ENCODE measurements at places on chromosomes 6 and 20.

DNA sequence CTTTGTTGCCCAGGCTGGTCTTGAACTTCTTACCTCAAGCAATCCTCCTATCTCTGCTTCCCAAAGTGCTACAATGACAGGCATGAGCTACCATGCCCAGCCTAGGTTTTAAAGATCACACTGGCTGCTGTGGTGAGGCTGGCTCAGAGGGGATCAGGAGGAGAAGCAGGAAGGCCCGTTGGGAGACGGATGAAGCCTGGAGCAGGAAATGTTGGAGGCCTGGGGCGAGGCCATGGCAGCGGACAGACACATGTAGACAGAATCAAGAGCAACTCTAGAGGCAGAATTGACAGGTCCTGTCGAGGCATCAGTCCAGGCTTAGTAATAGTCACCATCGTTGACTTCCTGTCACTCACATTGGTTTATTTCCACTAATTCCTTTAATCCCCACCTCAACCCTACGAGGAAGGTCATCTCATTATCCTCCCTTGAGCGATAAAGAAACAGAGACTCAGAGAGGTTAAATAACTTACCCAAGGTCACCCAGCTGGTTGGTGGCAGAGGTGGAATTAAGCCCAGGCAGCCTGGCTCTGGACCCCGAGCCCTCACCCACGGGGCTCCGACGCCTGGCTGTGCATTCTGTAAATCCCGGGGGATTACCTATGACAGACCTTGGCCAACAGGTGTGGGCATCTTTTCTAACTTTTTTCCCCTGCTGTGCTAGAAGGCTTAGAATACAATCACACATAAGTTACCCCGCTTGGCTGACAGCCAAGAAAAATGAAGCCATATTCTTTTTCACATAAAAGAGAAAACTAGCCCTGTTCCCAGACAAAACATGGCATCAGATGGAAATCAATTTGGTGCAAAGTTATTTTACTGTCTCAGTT, 113.4 kb downstream of the EYA2 start:
- DNase-seq: no peak

DNA sequence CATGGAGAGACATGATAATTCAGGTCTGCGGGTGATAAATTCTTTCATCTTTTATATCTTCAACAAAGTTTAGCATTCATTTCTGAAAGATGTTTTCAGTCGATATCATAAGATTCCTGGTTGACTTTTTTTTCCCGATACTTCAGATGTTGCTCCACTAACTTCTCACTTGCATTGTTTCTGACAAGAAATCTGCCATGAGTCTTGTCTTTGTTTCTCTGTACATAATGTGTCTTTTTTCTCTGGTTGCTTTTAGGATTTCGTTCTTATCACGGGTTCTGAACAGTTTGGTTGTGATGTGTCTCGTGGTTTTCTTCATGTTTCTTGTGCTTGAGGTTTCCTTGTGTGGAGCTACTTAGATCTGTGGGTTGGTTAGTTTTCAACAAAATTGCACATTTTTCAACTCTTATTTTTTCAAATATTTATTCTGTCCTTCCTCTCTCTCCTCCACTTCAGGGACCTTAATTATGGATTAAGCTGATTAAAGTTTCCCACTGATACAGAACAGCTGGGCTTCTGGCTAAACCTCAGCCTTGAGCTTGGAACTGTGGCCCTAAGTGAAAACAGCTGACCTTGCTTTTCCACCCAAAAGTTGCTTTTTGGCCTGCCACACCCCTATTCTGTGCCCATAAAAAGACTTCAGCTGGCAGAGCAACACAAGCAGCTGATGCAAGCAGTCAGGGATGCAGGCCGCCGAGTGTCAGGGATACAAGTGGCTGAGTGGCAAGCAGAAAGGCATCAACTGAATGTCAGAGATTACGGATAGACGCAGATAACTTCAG, 97.9 kb upstream of the SNX9 start:
- DNase-seq: no peak

GRCh38 chr6:135087803-135088202, 33.2 kb upstream of the HBS1L start:
- DNase-seq: no peak

- DNase-seq: peak; percentile 49
These were observed 417 bp downstream of the VAPB start for GRCh38 chr20:58389324-58389967.

DNA sequence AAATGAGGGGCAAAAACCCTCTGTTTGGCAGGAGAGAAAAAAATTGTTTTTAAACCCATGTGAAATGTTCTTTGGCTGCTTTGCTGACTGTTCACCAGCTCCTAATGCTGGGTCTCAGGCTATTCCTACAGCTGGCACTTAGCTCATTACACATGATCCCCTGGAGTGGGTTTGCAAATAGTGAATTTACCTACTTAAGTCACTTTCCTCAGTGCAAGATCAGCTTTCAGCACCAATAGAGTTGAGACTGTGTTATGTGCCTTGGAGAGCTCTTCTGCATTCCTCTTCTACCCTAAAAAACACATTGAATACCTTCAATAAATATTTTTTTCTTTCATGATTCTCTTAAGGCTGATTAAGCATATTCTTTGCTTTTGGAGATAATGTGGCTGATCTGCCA, 58.4 kb upstream of the PRDM1 start:
- DNase-seq: no peak

GRCh38 chr6:20034408-20034769, 177.9 kb downstream of the MBOAT1 start:
- DNase-seq: no peak

GRCh38 chr20:57342829-57343228, 8.2 kb upstream of the RAE1 start:
- no peak for DNase-seq

GRCh38 chr6:56729719-56730118, 87.0 kb upstream of the DST start:
- DNase-seq: no peak

DNA sequence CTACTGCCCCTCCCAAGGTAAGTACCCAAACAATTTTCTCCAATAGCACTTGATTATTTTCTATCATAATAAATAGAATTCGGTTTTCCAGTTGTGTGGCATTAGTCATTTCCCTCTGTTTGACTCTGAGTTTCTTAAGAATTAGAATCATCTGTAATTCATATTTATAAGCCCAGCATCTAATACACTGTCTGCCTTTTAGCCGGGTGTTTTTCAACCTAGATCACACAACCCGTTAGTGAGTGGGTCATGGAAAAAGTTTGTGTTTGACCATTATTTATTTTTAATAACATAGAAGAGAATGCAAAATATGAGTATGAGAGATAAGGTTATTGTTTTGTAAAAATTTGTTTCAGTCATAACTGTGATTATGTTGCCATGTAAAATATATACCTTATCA, 701.6 kb downstream of the RFPL4B start:
- no peak for DNase-seq

- no peak for DNase-seq
These were observed 38.7 kb upstream of the ECI2 start for GRCh38 chr6:4174042-4174441.

DNA sequence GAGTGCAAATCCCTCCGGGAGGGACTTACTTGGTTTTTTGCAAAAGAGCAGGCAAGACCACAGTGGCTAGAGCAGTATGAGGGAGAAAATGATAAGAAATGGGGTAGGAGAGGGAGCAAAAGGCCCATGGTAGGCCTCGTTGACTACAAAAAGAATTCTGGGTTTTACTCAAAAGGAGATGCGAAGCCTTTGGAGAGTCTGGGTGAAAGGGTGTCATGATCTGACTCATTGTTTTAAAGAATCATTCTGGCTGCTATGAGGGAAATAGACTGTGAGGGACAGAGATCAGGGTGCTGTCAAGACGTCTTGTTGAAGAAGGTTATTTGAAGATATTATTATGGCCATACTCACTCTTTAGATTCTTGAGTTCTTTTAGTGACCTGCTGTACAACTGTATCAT, 13.0 kb downstream of the TBC1D32 start:
- no peak for DNase-seq

- DNase-seq: peak; percentile 91
These were observed 216.1 kb downstream of the GMDS start for GRCh38 chr6:2029130-2029794.

DNA sequence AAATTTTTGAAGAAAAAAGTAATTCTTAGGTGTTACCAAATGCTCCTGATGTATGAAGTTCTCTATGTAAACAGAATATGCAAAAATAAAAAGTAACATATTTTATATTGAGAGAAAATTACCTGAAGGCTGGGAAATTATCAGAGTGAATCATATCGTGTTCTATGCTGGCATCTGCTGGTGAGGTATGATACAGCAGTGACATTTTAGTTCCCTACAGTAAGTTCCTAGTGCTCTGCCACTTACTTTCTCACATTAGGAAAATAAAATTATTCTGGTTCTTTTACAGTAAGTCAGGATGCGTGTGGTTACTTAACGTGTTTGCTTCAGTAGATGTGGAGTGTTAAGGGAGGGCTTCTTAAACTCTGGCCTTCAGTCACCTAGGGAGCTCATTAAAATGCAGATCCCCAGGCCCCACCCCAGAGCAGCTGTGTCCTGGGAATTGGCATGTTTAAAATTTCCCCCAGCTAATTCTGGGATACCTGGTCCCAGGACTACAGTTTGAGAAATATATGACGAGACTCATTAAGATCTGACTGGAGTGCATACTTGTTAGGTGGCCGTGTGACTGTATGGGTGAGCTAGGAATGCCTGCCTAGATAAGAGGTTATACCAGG, 3.2 kb downstream of the ACTR5 start:
- no peak for DNase-seq

- DNase-seq: peak; percentile 35
These were observed 50.1 kb upstream of the ARMC2 start for GRCh38 chr6:108797951-108798669.

- no peak for DNase-seq
These were observed 65.4 kb downstream of the UTRN start for GRCh38 chr6:144350528-144350880.

GRCh38 chr20:44646023-44646640, 5.4 kb downstream of the ADA start:
- DNase-seq: no peak

- peak; percentile 35 for DNase-seq
These were observed 125.2 kb upstream of the RALGAPA2 start for GRCh38 chr20:20837574-20838021.

DNA sequence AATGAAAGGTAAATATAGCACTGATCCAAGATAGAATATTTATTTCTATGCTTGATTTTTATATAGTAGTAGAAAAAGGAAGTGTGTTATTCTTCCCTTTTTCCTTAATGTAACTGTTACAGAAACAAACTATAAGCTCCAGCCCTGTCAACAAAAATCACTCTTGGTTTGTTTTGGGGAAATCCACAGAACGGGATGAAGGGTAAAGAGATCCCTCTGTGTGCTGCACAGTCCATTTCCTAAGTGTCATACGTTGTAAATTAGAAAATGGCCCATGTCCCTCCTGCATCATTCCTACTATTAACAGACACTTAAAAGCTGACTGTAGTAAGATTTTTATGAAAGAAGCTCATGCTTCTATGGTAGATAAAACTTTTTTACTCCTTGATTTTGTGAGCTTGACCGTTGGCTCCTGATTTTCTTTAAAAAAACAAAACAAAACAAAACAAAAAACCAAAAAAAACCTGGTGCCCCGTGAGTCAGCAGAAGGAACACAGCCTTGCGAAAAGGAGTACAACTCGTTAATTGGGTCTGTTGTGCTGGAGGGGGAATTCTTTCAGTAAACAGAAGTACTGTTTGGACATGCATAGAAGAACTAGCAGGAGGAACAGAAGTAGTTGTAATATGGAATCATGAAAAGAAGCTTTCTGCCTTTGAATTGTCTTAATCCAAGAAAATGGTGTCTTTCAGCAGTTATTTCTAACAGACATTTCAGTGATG, 67.5 kb downstream of the RTN4IP1 start:
- no peak for DNase-seq

GRCh38 chr6:72953971-72954381, 271.3 kb downstream of the KHDC1L start:
- no peak for DNase-seq

- no peak for DNase-seq
These were observed 25.7 kb downstream of the MYCT1 start for GRCh38 chr6:152723398-152723797.

DNA sequence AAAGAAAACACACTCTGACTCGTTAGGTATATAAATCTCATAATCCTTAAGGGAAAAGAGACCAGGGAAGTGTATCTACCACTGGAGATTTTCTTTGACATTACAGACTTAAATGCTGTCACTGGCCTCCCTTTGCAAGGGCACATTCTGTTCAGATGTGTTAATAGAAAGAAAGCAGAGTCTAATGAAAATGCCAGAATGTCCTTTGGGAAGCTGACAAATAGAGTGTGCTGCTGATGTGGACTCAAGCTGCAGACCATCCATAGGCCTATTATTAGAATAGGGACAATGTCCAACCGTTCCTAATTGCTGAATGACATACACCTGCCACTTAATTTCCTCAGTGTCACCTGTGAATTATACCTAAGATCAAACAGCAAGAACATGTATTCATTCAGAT, 41.2 kb downstream of the SLC35D3 start:
- DNase-seq: no peak

- peak; percentile 82 for DNase-seq
These were observed 222.6 kb upstream of the MARCKS start for GRCh38 chr6:113634352-113635163.

- peak; percentile 73 for DNase-seq
These were observed 2.2 kb downstream of the ZNFX1 start for GRCh38 chr20:49275636-49276035.

DNA sequence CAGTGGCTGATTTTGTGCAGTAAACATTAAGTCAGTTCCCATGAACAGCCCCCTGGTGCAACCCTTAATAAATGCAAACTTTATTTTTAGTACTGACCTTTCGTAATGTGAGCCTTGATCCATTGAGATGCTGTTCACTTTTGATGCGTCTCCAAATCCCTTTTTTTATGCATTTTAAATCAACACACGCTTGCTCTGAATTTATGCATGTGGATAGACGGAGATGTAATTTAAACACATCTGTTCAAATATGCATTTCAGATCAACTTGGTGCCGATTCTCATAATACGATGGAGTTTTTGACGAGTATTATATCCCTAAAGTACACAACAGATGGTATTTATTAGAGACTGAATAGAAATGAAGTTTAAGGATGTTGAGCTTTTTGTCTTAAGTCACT, 505.7 kb downstream of the CDKAL1 start:
- DNase-seq: no peak

GRCh38 chr20:16917636-16918035, 169.5 kb downstream of the OTOR start:
- no peak for DNase-seq

GRCh38 chr6:109424946-109425345, 15.5 kb downstream of the PPIL6 start:
- DNase-seq: no peak

DNA sequence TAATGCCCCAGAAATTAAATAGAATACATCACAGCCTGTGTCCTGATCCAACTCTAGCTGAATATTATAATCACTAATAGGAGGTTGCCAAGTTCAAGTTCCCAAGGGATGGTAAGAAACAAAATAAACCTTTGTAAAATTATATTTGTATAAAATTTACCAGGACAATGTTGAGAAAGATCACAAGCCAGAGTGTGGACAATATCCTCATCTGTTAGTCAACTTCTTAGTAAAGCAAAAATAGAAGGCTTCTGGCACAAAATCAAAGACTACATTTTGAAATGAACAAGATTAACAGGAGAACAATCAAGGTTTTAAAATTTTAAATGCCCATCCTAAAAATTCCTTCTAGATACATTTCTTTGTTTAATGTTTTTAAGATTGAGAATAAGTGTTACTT, 290.4 kb upstream of the HSF2 start:
- no peak for DNase-seq

GRCh38 chr20:9500121-9500520, 14.3 kb upstream of the LAMP5 start:
- no peak for DNase-seq

Data from PC-9 (cell line).